Stimulated activated CD8-positive, alpha-beta memory T cell treated with anti-CD3 and anti-CD28 coated beads, Interleukin-4, amount 100 ng/mL, for 24 hours (primary cell): ENCODE measurements at places on chromosomes 3 and 15.

GRCh38 chr3:9316881-9317361 lies 45.9 kb upstream of the THUMPD3 start:
- no peak for DNase-seq

DNA sequence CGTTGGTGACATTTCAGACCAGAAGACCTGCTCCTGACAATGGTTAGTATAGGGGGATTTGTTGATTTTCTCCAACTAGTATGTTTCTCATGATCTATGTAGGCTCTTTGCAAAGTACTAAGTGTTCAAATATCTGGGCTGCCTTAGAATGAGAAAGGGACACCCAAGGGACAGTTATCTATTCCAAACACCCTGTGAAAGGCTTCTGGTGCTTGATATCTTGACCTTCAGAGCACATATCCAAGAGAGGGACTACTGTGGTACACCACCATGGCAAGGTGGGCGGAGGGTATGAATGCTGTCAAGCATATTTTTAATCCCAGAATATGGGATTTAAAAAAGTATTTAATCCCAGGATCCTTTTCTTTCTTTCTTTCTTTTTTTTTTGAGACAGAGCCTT lies 1.1 kb downstream of the FANCD2OS start:
- no peak for DNase-seq

GRCh38 chr3:59469948-59470723 lies 420.3 kb upstream of the CFAP20DC start:
- no peak for DNase-seq

DNA sequence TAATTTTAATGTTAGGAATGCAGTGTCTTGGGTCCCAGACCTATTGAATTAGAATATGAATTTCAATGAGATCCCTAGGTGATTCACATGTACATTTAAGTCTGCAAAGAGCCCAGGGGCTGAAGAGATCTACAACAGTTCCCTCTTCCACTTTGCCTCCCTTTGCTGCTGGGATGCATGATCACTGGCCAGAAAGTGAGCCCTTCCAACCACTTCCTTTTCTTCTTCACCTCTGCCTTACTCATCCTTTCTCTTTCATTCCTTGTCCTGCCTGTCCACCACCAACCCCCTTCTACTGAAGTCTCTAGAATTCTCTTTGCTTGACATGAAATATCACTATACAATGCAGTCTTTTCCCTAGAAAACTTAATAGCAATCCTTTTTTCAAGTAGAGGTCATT lies 222.4 kb upstream of the LRIG1 start:
- no peak for DNase-seq

DNA sequence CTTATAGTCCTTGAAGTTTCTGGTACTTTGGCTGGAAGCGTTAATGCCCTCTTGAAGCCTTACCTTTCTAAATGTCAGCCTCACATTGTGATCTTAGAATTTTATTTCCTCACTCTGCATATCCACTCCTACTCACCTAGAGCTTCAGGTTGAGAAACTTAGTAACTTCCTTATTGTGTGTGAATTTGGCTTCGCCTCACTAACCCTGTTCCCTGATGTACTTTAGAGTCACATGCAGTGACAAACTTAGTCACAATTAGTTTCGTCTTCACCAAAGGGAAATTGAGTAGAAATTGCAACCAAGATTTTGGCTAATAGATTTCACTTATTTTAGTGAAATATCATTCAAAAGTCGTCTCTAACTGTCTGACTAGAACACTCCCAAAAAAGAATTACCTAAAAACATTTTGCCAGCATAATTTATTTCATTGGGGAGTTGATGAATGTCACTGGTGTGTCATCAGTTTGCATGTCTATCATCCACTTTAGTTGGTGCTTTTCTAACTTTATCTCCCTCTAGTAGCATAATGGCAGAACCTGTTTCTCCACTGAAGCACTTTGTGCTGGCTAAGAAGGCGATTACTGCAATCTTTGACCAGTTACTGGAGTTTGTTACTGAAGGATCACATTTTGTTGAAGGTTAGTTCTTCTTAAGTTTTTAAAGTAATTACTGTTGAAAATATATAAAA lies 960 bp downstream of the MFN1 start:
- DNase-seq, result no peak

GRCh38 chr3:159418571-159419526 lies 569.8 kb upstream of the IL12A start:
- DNase-seq, result no peak

DNA sequence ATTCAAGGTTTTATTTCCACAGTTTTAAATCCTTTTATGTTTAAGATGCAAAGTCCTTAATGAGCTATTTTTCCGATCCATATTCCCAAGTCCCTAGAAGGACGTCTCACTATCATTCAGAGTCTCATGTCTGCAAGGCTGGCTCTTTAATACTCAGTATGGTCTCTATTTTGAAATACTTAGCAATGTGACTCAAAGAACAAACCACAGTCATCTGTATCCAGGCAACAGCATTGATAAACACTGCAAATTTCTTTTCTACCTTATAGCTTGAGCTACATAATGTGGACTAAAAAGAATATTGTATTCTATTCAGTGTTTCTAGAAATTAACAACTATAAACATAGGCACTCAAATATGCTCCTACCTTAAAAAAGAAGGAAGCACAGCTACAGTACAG lies 588.3 kb upstream of the NAALADL2 start:
- no peak for DNase-seq

DNA sequence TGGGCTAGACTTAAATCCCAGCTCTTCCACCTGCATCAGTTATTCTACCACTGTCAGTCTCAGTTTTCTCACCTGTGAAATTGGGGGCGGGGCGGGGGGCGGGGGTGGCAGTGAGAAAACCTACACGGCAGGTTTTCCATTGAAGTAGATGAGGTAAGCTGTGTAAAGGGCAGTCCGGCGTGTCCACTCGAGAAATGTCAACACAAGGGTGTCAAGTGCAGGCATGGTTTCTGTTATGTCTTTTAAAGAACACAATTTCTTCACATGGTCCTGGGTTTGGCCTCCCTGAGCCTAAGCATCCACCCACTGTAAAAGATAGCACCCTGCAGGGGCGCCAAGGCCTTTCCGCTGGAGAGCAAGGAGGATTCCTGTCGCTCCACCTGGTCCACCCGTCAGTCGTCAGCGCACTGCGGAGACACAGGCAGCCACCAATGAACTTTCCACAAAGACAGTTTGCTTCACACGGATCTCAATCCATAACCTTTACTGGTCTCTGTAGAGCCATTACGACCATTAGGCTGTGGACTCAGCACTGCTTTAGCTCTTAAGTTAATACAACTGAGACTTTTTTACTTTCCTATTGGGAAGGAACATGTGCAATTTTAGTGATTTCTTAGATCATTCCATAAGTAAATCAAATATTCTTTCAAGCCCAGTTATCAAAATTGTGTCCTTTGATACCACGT lies 99.5 kb upstream of the FOXB1 start:
- DNase-seq, result no peak

- DNase-seq, result no peak
Observed at GRCh38 chr15:40891810-40892446, 2.3 kb upstream of the VPS18 start.

DNA sequence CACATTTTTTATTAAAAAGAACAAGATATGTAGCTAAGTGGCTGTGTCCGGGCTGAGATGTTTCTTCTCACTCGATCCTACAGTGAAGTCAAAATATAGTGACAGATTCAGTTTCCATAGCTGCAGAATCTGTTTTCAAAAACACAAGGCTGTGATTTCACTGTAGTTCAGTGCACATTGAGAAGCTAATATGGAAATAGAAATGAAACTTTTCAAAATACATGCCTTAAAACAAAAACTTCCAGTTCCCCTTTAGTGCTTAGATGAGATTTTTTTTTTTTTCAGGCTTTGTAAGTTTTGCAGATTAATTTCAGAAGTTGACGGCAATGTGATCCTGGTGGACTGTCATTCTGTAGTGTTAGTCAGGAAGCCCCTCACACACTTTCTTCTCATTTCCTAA lies 23.8 kb upstream of the TRAK1 start:
- no peak for DNase-seq

- no peak for DNase-seq
Observed at GRCh38 chr3:117910820-117911521, 1123.7 kb downstream of the IGSF11 start.

DNA sequence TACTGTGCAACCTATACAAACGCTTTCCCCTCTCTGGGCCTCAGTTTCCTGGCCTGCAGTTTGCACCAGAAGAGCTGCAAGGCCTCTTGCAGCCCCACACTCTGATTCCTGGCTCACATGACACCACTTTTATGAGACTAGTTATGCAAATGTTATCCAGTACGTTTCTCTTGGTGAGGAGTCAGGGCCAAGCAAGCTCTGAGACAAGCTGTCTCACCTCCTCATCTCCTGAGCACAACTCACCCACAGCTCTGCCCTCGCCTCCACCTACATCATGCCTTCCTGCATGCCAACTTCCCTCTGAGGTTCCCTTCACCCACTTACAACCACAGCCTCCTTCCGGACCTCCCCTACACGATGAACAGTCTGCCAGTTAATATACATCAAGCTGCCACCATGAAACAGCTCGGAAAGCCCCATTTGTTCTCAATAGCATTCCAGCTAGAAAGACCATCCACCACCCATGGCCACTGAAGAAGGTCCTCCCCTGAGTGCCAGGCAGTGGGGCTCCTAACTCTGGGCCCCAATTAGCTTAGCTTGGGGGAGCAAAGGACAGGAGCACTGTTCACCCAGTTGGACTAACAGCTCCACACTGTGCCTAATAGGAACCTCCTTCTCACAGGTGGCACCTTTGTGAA lies 25.0 kb downstream of the CRYGS start:
- DNase-seq, result peak; percentile 37

DNA sequence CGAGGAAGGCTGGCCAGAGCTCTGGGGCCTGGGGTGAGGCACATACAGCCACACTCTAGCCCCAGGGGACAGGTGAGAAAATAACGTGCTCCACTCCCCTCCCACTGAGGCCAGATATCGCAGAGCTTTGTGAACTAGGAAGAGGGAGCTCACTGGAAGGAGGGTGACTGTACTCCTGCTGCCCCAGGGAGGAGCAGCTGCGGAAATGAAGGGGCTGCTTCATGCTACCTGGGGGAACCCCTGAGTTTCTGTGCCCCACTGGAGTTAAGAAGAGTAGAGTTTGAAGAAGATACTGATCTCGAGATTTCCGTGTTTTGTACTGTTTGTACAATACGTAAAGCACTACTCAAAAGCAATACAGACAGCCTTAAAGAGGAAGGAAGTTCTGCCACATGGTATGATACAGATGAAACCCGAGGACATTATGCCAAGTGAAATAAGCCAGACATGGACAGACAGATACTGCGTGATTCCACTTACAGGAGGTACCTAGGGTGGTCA lies 44.6 kb downstream of the CMTM6 start:
- peak; percentile 19 for DNase-seq

- no peak for DNase-seq
Observed at GRCh38 chr3:122665226-122665786, 15.3 kb upstream of the PARP14 start.
